ENCODE measurements at places on chromosomes 3 and 15.

DNA sequence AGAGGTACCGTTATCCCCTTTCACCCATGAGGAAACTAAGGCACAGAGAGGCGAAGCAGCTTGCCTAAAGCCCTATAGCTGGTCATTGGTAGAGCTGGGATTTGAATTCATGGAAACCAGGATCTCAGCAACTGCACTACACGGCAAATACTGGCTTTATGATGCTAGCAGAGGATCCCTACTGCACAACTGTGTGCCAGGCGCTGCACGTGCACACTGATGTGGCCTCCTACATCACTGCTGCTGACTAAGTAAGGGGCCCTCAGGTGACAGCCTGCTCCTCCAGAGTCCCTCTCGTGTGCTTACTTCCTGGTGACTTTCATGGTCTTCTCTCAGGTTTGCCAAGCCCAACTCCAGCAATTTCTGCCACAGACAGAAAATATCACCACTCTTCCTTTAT is 3.4 kb upstream of the POLG start:
- H3K4me3 ChIP-seq = no peak overlapping the region
- peaks cover 21% of the 10 kb centered on the region for H3K4me1 ChIP-seq

DNA sequence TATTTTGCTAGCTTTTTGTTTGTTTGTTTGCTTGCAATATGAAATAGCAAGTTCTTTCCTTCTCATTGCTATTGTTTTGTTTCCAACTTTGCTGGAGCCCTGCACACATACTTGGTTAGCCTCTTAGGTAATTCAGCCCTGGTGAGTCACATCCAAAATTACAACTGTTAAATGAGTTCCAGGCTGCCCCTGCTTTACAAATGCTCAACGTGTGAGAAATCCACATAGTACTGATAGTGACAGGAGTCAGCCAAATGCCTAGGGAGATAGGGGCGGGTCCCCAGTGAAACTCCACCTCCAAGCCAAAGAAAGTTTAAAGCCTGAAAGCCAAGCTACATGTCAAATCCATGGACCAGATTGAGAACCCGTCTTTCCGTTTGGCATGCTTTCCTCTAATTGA is 81.3 kb upstream of the RNF7 start:
- no peak for DNase-seq
- H3K36me3 ChIP-seq = no peaks in the 10 kb centered on the region
- H3K4me1 ChIP-seq = peaks cover 7% of the 10 kb centered on the region
- H3K4me3 ChIP-seq = no peak overlapping the region

- DNase-seq = no peak
- no peak overlapping the region for H3K27ac ChIP-seq
- H3K27me3 ChIP-seq = no peaks in the 10 kb centered on the region
- H3K36me3 ChIP-seq = no peaks in the 10 kb centered on the region
- H3K4me1 ChIP-seq = no peaks in the 10 kb centered on the region
These were observed 3.4 kb downstream of the UROC1 start for GRCh38 chr3:126514161-126514560.

DNA sequence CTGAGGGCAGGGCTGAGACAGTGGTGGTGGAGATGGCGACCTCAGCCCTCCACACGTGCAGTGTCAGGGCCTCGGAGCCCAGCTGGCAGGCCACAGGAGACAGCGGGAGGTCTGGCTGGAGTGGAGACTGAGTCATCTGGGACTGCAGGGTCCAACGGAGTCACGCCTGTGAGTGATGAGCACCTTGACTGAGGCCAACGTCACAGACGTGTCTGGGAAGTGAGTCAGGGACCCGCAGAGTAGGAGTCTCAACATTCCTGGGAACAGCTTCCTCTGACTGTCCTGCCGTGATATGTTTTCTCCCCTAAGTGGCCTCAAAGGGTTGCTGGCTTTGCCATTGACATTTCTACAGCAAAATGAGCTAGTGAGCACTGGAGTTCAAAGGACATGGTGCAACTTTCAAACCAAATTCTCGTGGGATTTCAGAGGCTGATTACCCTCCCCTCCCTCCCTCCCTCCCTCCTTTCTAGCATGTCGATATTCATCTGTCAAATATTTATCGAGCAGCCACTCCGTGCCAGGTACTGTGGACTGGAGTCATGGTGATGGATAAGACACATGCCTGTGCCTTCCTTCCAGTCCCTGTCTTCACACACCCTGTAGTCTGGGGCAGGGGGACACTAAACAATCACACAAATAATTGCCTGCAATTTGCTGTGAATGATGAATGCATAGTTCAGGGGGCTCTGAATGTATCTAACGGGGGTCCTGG is 53.3 kb upstream of the AMOTL2 start:
- peaks cover 12% of the 10 kb centered on the region for H3K27me3 ChIP-seq
- H3K4me3 ChIP-seq = no peak overlapping the region
- H3K4me1 ChIP-seq = no peaks in the 10 kb centered on the region
- H3K36me3 ChIP-seq = no peaks in the 10 kb centered on the region

- no peak overlapping the region for H3K4me3 ChIP-seq
- peaks cover 8% of the 10 kb centered on the region for H3K36me3 ChIP-seq
- no peaks in the 10 kb centered on the region for H3K4me1 ChIP-seq
These were observed 341.0 kb upstream of the RASGRP1 start for GRCh38 chr15:38905632-38906031.

DNA sequence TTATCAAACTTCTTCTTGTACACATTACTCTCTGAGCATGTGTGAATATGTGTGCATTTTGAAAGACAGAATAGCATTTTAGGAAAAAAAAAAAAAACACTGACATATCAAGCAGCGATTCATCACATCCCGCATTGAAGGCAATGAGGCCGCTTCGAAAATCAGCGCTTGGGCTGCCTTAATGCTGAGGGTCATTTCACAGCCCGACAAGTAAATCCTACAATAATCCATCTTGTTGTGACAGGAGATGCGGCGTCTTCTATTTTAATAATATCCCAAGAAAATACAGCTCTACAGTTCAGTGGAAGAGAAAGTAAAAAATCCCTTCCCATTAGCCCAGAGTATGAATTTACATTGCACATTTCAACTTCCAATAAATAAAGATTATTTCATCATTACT is 389.2 kb upstream of the GRM7 start:
- DNase-seq = no peak
- no peak overlapping the region for H3K27ac ChIP-seq
- no peaks in the 10 kb centered on the region for H3K36me3 ChIP-seq
- H3K27me3 ChIP-seq = no peaks in the 10 kb centered on the region
- no peak overlapping the region for H3K4me3 ChIP-seq

GRCh38 chr15:69170597-69170996 is 10.2 kb downstream of the GLCE start:
- no peak overlapping the region for H3K27ac ChIP-seq
- H3K36me3 ChIP-seq = no peaks in the 10 kb centered on the region
- H3K4me1 ChIP-seq = no peaks in the 10 kb centered on the region
- peaks cover under 1% of the 10 kb centered on the region for H3K27me3 ChIP-seq
- no peak overlapping the region for H3K4me3 ChIP-seq
- no peak for DNase-seq

DNA sequence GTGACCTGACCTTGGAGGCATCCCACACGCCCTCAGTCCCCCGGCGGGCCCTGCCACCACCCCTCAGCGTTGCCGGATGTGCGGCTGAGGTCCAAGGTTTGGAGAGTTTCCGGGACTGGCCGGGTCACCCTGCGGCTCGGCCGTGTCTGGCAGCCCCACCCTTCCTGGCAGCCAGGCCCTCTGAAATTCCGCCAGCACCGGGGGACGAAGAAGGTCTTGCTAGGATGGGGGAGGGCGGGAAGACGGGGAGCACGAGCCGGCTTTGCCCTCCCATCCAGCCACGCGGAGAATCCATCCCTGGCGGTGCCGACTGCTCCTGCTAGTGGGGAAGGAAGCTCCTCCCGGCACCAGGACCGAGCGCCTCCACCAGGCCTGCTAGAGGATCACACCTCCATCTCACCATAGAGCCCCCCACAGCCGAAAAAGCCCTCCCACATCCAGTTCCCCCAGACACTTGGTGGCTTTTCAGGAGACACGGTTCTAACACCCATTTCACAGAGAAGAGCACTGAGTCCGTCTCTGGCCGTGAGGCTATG is 81.5 kb downstream of the CPN2 start:
- H3K27me3 ChIP-seq = peaks cover 22% of the 10 kb centered on the region
- DNase-seq = no peak
- H3K27ac ChIP-seq = peak overlapping the region; percentile 1
- H3K4me1 ChIP-seq = peaks cover 31% of the 10 kb centered on the region
- no peak overlapping the region for H3K4me3 ChIP-seq

- no peak overlapping the region for H3K27ac ChIP-seq
- peaks cover 27% of the 10 kb centered on the region for H3K4me1 ChIP-seq
- no peaks in the 10 kb centered on the region for H3K27me3 ChIP-seq
- peaks cover 77% of the 10 kb centered on the region for H3K36me3 ChIP-seq
- no peak overlapping the region for H3K4me3 ChIP-seq
These were observed 30.5 kb upstream of the APH1B start for GRCh38 chr15:63246691-63247469.

DNA sequence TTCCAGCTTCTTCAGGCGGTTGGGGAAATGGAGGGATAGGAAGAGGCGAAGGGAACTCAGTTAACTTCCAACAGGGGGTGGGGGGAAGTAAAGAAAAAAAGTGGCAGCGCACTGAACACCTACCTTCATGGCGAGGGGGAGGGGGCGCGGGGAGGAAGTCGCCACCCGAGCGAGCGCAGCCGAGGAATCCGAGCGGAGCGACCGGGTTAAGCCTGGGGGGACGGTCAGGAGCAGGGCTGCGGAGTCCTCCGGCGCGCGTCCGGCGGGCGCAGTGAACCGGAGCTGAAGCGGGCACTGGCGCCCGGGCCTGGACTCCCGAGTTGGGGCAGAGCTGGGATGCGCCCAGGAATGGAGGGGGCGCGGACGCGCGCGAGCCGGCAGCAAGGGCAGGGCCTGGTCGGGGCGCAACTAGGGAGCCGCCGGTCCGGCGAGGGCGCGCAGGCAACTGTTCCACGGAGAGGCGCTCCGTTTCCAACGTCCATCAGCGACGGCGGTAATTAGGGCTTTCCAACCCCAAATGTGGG is at the start of gene WNT5A:
TSS of gene WNT5A (minus strand) at position 450 of the 524 bp plus-strand sequence. CDS start at position 129, 321 bp downstream.
- no peak within 1 kb of the TSS for H3K27ac ChIP-seq
- no peak for DNase-seq
- peaks cover 78% of the 10 kb centered on the region for H3K27me3 ChIP-seq
- no peaks in the 10 kb centered on the region for H3K36me3 ChIP-seq

- no peaks in the 10 kb centered on the region for H3K27me3 ChIP-seq
- H3K4me3 ChIP-seq = no peak overlapping the region
- H3K27ac ChIP-seq = no peak overlapping the region
- no peaks in the 10 kb centered on the region for H3K36me3 ChIP-seq
- DNase-seq = no peak
- H3K4me1 ChIP-seq = no peaks in the 10 kb centered on the region
These were observed 131.2 kb downstream of the RBMS3 start for GRCh38 chr3:29412110-29412509.

DNA sequence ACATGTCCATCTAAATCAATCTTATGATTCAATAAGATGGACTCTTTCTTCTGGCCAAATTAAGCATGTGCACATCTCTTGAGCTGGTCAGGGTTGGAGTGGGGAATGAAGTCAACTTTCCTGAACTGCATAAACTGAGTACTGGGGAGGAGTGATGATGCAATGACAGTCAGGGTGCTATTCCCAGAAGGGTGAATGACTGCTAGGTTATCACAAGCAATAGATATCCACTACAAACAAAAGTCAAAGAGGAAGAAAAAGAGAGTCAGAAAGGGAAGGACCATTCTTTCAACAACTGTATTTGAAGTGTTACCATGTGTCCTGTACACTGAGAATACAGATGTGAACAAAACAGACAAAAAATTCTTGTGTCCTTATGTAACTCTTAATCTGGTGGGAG is 70.0 kb downstream of the ALCAM start:
- H3K27ac ChIP-seq = no peak overlapping the region
- DNase-seq = no peak
- no peak overlapping the region for H3K4me3 ChIP-seq
- no peaks in the 10 kb centered on the region for H3K27me3 ChIP-seq
- H3K4me1 ChIP-seq = no peaks in the 10 kb centered on the region

GRCh38 chr3:178588628-178589027 is 52.4 kb downstream of the KCNMB2 start:
- no peaks in the 10 kb centered on the region for H3K36me3 ChIP-seq
- no peaks in the 10 kb centered on the region for H3K27me3 ChIP-seq
- H3K27ac ChIP-seq = no peak overlapping the region

GRCh38 chr3:81375921-81376320 is 385.5 kb downstream of the GBE1 start:
- H3K4me3 ChIP-seq = no peak overlapping the region
- no peaks in the 10 kb centered on the region for H3K27me3 ChIP-seq
- no peaks in the 10 kb centered on the region for H3K4me1 ChIP-seq
- no peak for DNase-seq

- H3K27ac ChIP-seq = peak overlapping the region; percentile 96
- peaks cover 48% of the 10 kb centered on the region for H3K36me3 ChIP-seq
- peaks cover 51% of the 10 kb centered on the region for H3K4me1 ChIP-seq
- H3K27me3 ChIP-seq = no peaks in the 10 kb centered on the region
- H3K4me3 ChIP-seq = peak overlapping the region; percentile 86
These were observed 780 bp downstream of the TIPARP start for GRCh38 chr3:156674911-156675829.

GRCh38 chr15:79310985-79311900 is at the start of gene TMED3:
TSS of gene TMED3 (plus strand) at chr15:79311112. CDS start at chr15:79311250, 138 bp downstream.
- peak within 1 kb of the TSS; percentile 57 for H3K27ac ChIP-seq
- DNase-seq = peak; percentile 87
- peak within 1 kb of the TSS; percentile 85 for H3K4me3 ChIP-seq
- H3K36me3 ChIP-seq = peaks cover 30% of the 10 kb centered on the region

DNA sequence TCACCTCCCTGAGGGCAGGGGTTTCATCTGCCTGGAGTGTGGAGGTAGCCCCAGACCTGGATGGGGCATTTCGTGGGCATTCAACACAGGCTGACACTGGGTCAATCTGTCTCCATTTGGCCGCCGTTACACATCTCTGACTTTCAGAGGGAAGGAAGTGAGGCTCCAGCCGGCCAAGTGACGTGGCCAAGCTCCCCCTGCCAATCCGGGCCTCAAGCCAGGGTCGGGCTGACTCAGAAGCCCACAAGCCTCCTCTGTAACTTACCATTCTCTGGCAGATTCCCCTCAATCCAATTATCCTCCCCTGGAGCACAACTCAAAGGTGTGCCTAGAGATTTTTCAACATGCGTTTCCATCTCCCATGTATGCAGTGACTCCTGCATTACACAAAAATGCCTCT is 227.6 kb downstream of the KLF13 start:
- H3K27ac ChIP-seq = no peak overlapping the region
- no peaks in the 10 kb centered on the region for H3K4me1 ChIP-seq
- H3K4me3 ChIP-seq = no peak overlapping the region

DNA sequence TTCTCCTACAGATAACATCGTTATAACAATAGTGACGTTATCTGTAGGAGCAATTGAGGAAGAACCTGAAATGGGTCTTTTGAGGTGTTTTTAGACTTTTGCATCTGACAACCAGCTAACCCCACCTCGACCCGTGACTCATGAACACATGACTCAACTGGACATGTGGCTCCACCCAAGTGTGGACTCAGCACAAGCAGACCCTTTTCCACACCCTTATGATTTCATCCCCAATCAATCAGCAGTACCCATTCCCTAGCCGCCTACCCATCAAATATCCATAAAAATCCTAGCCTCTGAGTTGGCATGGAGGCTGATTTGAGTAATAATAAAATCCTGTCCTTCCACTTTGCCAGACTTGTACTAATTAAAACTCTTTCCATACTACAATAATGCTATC is 255.4 kb downstream of the ARPP21 start:
- H3K4me3 ChIP-seq = no peak overlapping the region
- no peak for DNase-seq
- no peaks in the 10 kb centered on the region for H3K4me1 ChIP-seq
- no peaks in the 10 kb centered on the region for H3K36me3 ChIP-seq
- H3K27ac ChIP-seq = no peak overlapping the region
